Left renal cortex interstitium (tissue), 4 donors: ENCODE measurements at places on chromosomes 13 and 19. TPM values are rescaled to one million over a fixed set of nuclear protein-coding genes. Genes with fewer than 3 reads are reported as not detected.

DNA sequence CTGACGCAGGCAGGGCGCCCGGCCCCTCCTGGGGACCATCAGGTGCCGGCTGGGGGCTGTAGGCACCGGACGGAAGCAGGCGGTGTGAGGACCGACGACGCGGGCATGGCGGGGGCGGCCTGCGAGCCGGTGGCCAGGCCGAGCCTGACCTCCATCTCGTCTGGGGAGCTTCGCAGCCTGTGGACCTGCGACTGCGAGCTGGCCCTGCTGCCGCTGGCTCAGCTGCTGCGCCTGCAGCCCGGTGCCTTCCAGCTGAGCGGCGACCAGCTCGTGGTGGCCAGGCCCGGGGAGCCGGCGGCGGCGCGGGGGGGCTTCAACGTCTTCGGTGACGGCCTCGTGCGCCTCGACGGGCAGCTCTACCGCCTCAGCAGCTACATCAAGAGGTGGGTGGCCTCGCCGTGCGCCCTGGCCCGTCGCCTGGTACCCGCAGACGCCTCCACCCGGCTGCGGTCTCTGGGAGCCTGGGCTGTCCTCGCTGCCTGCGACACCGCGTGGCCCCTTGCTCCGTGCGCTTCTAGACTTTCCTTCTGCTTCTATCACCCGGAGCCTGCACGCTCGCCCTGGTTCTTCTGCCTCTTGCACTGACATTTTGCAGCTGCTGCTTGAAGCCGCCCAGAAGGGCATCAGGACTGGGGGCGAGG is 460 bp downstream of the MEDAG start:
- no peak for DNase-seq

GRCh38 chr19:52200044-52200443 is 10.2 kb downstream of the PPP2R1A start:
- no peak for DNase-seq

- DNase-seq: no peak
These were observed 102.3 kb upstream of the DOCK9 start for GRCh38 chr13:99080131-99080530.

- DNase-seq: no peak
These were observed 22.2 kb downstream of the SOHLH2 start for GRCh38 chr13:36192166-36192565.

DNA sequence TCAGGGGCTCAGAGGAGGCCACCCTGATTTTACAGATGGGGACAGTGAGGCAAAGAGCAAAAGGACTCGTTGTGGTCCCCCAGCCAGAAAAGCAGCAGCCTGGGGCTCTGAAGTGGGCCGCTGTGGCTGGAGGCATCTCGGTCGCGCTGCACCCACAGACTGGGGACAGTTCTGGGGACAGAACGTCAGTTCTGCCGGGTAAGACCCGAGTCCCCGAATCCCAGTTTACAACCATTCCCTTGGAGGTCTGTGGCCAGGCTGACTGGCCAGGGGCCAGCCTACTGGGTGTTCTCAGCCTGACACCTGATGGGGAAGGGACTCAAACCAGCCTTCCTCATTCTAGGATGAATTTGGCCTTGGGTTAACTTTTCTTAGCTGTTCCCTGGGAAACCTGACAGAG is 14.1 kb downstream of the SUGP1 start:
- DNase-seq: no peak

GRCh38 chr19:290372-291005 is 714 bp downstream of the PLPP2 start:
- no peak for DNase-seq

GRCh38 chr19:16397791-16398529 is 73.3 kb downstream of the KLF2 start:
- DNase-seq: no peak

- peak; percentile 31 for DNase-seq
These were observed 28.7 kb downstream of the LACC1 start for GRCh38 chr13:43908156-43909126.

Gene LRRC4B
- polyA plus RNA-seq: 18.8 TPM

Gene CDX2
- not detected for polyA plus RNA-seq

Gene KIR2DL3
- not detected for polyA plus RNA-seq

Gene C13orf42
- 0.52 TPM for polyA plus RNA-seq

Gene CEACAM20
- not detected for polyA plus RNA-seq
